ENCODE measurements at places on chromosomes 11 and 22.

DNA sequence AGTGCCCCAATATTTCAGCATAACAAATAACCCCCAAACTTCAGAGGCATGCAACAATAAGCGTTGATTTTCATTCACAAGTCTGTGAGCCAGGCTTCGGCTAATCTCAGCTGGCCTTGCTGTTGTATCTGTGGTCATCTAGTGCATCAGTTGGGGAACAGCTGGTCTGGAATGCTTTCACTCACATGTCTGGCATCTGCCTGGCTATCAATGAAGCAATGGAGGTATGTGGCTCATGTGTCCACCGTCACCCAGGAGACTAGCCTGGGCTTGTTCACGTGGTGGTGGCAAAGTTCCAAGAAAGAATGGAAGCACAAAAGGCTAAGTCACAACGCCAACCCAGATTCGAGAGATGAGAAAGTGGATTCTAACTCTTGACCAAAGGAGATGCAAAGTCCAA lies 304.8 kb upstream of the ISX start:
- no peak for DNase-seq

DNA sequence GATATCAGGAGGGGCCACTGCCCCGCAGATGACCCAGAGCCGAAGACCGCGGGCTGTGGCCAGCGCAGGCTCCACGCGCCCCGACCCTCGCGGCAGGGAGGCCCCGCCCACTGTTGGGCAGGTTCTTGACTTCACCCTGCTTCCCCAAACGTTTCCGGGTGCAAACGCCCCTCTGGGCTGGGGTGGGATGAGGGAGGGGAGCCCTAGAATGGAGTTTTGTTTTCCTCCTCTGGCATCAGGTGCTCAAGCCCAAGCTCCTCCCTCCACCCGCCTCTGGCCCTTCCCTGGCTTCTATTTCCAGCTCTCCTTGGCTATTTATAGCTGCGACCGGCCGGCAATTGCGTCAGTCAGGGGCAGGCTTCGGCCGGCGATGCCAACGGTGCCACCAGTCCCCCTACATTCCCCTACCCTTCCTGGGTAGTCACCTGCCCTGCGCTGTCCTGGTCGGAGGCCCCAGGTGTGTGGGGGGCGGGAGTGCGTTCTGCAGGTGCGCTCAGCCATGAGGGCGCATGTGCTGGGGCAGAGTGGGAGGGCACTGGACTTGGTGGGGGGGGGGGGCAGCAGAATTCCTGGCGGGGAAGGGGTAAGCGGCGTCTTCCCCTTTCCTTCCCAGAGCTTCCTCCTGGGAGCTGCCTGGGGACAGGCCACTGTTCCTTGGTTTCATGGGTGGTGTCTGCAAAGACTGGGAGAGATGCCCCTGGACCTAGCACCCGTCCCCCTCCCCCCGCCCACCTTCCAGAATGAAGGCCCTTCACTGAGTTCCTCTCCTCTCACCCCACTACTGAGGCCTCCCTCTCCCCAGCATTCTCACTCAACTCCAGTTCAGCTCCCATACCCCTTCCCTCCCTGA lies 23.6 kb downstream of the DUSP8 start:
- no peak for DNase-seq

DNA sequence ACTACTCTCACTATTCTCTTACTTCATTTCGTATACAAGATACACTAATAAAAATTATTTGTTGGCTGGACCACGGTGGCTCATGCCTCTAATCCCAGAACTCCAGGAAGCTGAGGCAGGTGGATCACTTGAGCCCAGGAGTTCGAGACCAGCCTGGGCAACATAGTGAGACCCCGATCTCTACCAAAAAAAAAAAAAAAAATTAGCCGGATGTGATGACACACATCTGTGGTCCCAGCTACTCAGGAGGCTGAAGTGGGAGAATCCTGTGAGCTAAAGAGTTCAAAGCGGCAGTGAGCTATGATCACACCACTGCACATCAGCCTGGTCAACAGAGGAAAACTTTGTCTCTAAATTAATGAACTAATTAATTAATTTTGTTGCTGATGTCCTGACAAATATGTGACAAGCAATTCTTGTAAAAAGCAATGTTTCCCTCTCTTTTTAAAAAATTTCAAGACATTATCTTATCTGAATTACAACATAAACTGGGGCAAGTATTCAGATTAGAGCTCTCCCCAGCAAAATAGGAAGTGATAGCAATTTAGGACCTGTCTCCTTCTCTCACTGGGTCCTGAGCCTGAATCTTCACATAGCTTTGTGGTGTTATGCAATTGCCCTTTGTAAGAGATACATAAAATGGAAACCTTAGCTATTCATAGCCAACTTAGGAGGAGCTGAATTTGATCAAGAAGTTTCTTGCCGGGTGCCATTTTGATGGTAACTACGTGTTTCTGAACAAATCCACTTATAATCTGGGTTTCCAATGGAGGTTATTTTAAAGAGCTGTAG lies 17.6 kb upstream of the TMA7B start:
- no peak for DNase-seq

DNA sequence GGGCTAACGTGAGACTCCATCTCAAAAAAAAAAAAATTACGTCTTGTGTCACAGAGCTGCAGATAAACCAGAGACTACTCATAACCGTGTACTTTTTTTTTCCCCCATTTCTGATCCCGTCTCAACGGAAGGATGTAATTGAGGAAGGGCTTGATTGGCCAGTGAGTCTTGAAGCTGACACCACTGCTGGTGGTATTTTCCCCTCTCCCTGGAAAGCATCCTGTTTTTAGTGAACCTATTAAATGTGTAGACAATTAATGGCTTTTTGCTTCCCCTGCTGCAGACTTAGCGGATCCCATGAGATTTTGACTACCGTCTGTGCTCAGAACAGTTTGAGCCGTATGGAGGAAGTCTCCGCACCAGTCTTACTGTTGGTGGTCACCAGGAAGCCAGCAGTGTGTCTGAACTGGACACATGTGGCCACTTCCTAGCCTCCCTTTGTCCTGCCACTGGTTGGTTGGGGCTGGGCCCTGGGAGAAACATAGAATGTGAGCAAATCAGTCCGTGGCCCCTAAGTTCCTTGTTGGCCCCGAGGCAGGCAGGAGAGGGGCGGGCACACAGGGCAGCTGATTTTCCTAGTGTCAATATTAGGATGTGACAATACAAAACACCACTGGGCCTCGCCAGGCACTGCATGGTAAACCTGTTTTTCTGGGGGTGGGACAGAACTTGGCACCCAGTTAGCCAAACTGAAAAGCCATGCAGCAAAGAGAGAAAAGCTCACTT lies 3.1 kb downstream of the BIK start:
- DNase-seq: no peak

DNA sequence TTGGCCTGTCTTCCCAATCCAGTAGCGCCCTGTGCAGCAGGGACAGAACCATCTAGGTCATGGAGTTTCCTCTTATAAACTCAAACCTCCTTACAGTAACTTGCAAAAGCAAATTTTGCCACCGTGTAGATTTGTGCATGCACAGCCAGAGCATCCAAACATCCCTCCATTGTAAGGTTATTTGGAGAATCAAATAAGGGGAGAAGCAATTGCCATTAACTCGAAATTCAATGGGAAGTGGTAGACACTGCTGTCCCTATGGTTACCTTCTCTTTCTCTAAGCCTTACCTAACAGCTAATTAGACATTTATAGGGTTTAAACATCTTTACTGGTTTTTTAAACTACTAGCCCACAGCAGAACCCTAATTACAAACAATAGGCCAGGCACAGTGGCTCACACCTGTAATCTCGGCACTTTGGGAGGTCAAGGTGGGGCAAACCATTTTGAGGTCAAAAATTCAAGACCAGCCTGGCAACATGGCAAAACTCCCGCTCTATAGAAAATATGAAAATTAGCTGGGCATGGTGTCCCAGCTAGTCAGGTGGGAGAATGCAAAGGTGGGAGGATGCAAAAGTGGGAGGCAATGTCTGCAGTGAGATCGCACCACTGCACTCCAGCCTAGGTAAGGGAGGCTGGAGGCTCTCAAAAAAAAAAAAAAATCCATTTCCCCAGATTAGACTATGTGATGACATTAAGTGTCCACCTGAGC lies 6.6 kb downstream of the HSPA8 start:
- no peak for DNase-seq

DNA sequence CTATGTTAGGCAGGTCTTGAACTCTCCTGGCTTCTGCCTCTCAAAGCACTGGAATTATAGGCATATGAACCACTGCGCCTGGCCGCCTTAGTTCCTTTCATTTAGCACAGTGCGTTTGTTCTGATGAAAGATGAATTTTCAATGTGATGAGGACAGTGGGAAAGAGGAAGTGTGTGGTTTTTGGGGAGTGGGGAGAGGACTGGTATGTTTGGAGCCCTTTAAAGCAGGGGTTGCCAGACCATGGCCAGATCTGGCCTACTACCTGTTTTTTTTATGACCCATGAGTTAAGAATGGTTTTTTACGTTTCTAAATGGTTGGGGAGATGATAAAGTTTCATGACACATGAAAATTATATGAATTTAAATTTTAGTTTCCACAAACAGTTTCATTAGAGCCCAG lies 12.5 kb downstream of the ATXN10 start:
- DNase-seq: no peak

- no peak for DNase-seq
These were observed 13.3 kb downstream of the CHST1 start for GRCh38 chr11:45651841-45652749.

GRCh38 chr11:69060806-69061712 lies 12.3 kb downstream of the TPCN2 start:
- DNase-seq: no peak

GRCh38 chr11:35151241-35151640 lies 12.3 kb downstream of the CD44 start:
- no peak for DNase-seq

Measured in T-helper 2 cell (primary cell).